Mammary microvascular endothelial cell (primary cell): ENCODE measurements at places on chromosomes 6 and 20. TPM values are rescaled to one million over a fixed set of nuclear protein-coding genes. Genes with fewer than 3 reads are reported as not detected.

The GNRH2 gene
- not detected in 2 replicates for total RNA-seq

The OOEP gene
- not detected in 2 replicates for total RNA-seq

The PSORS1C2 gene
- not detected in 2 replicates for total RNA-seq

The OTOR gene
- total RNA-seq, result not detected in 2 replicates

The NEURL2 gene
- total RNA-seq, result 2.2 and 2.3 TPM in 2 replicates

The WFDC12 gene
- not detected in 2 replicates for total RNA-seq

The C6orf163 gene
- 0.74 and 1.00 TPM in 2 replicates for total RNA-seq

The LY6G5B gene
- total RNA-seq, result 0.93 and 3.1 TPM in 2 replicates

The TEAD3 gene
- total RNA-seq, result 0.15 and 0.27 TPM in 2 replicates

The HDGFL1 gene
- not detected in 2 replicates for total RNA-seq

The CTCFL gene
- not detected in 2 replicates for total RNA-seq

The CNBD2 gene
- total RNA-seq, result 4.0 and 5.1 TPM in 2 replicates

The KPNA5 gene
- 3.7 and 3.9 TPM in 2 replicates for total RNA-seq

The MAK gene
- 0.07 TPM in 1 of 2 replicates, not detected in the other for total RNA-seq

The GPR6 gene
- not detected in 2 replicates for total RNA-seq

The RAMACL gene
- total RNA-seq, result 0.20 TPM in 2 replicates

The DDRGK1 gene
- 50.5 and 63.4 TPM in 2 replicates for total RNA-seq

The LAMA2 gene
- 0.53 and 0.59 TPM in 2 replicates for total RNA-seq

The PLG gene
- not detected in 2 replicates for total RNA-seq

The C6orf141 gene
- total RNA-seq, result 10.6 and 11.3 TPM in 2 replicates

The CTAGE9 gene
- total RNA-seq, result not detected in 2 replicates

The CABLES2 gene
- 7.0 and 9.1 TPM in 2 replicates for total RNA-seq

The CRISP1 gene
- total RNA-seq, result not detected in 2 replicates

The ZNF76 gene
- total RNA-seq, result 8.5 and 13.2 TPM in 2 replicates

The BNIP5 gene
- total RNA-seq, result not detected in 2 replicates

The PHACTR3 gene
- total RNA-seq, result 0.39 TPM in 1 of 2 replicates, not detected in the other

The C4A gene
- total RNA-seq, result 0.53 and 1.3 TPM in 2 replicates

The ETV7 gene
- total RNA-seq, result 1.7 and 3.5 TPM in 2 replicates

The DUSP22 gene
- total RNA-seq, result 23.6 and 29.6 TPM in 2 replicates

The OXT gene
- not detected in 2 replicates for total RNA-seq

The HCRTR2 gene
- total RNA-seq, result not detected in 2 replicates

The HEY2 gene
- 0.40 and 0.84 TPM in 2 replicates for total RNA-seq

The FRMD1 gene
- not detected in 2 replicates for total RNA-seq

The RGS19 gene
- 20.3 and 29.3 TPM in 2 replicates for total RNA-seq

The SRMS gene
- total RNA-seq, result not detected in 2 replicates

The SAMD5 gene
- total RNA-seq, result 0.44 and 1.00 TPM in 2 replicates

The FGD2 gene
- total RNA-seq, result not detected in 2 replicates

The FOXC1 gene
- 9.9 and 10.5 TPM in 2 replicates for total RNA-seq

The CD24 gene
- not detected in 2 replicates for total RNA-seq

The HLA-DRA gene
- not detected in 2 replicates for total RNA-seq

The DCDC2 gene
- not detected in 2 replicates for total RNA-seq

The NCOA7 gene
- 17.0 and 18.7 TPM in 2 replicates for total RNA-seq

The PRL gene
- not detected in 2 replicates for total RNA-seq

The PNLDC1 gene
- total RNA-seq, result 0.27 TPM in 1 of 2 replicates, not detected in the other

The IP6K3 gene
- total RNA-seq, result not detected in 2 replicates

The ATP6V1G2 gene
- 0.07 and 0.39 TPM in 2 replicates for total RNA-seq

The MEP1A gene
- total RNA-seq, result not detected in 2 replicates

The LINC00237 gene
- total RNA-seq, result not detected in 2 replicates

The GABRR1 gene
- total RNA-seq, result not detected in 2 replicates

The TOX2 gene
- total RNA-seq, result 31.3 and 37.8 TPM in 2 replicates

The HLA-DRB5 gene
- not detected in 2 replicates for total RNA-seq

The OPN5 gene
- total RNA-seq, result not detected in 2 replicates

The MOXD1 gene
- total RNA-seq, result 0.05 and 0.07 TPM in 2 replicates

The ERVFRD-1 gene
- total RNA-seq, result 6.5 and 7.2 TPM in 2 replicates
